Aorta (tissue), 5 donors: ENCODE measurements at places on chromosomes 3 and 15. TPM values are rescaled to one million over a fixed set of nuclear protein-coding genes. Genes with fewer than 3 reads are reported as not detected.

Gene FHIT
- total RNA-seq = 9.2 TPM

GRCh38 chr3:168272343-168272985 is 176.7 kb upstream of the GOLIM4 start:
- H3K27me3 ChIP-seq = peaks cover 1% of the 10 kb centered on the region
- DNase-seq = no peak
- H3K27ac ChIP-seq = no peak overlapping the region
- H3K4me3 ChIP-seq = no peak overlapping the region
- H3K4me1 ChIP-seq = no peaks in the 10 kb centered on the region

DNA sequence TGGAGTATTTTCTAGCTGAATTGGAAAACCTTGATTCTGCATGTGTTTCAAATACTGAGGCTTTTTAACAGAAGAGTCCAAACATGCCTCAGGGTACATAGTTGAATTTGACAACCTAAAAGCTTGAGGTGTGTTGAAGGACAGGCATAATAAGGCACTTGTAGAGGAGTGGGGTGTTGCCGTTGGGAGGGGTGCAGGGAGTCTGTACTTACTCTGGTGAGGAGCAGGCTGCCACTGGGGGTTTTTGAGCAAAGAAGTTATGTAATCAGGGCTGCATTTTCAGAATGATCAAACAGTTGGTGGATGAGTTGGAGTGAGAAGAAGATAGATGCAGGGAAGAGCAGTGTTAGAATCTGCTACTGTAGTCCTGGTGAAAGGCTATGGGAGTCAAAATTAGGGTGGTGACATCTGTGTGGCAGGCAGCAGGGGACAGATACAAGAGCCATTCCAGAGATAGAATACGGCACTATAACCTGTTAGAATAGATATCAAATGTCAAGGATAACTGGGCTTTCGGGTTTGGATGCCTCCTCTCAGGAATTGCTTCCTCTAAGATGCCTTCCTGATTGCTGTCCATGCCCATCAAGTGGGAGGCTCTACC is 161.6 kb downstream of the GHSR start:
- H3K27ac ChIP-seq = no peak overlapping the region
- no peaks in the 10 kb centered on the region for H3K4me1 ChIP-seq
- no peak for DNase-seq
- no peaks in the 10 kb centered on the region for H3K27me3 ChIP-seq
- no peaks in the 10 kb centered on the region for H3K36me3 ChIP-seq
- no peak overlapping the region for H3K4me3 ChIP-seq

DNA sequence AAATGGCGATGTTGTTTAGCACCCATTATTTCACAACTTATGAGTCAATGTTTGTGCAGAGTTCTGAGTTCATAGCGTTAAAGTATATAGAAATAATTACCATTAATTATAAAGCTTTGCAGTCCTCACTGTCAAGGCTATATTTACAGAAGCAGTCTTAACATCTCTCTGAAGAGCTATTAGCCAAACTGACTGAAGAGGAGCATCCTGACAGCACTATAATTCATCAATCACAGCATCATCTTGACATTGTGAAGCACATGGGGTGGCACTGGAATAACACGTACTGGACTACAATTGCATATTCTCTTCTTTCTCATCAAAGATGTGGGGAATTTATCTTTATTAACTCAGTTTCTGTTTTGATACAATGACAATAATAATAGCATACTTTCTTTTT is 260.6 kb upstream of the MME start:
- H3K4me3 ChIP-seq = no peak overlapping the region
- no peaks in the 10 kb centered on the region for H3K4me1 ChIP-seq
- no peak for DNase-seq
- no peaks in the 10 kb centered on the region for H3K36me3 ChIP-seq
- no peaks in the 10 kb centered on the region for H3K27me3 ChIP-seq
- H3K27ac ChIP-seq = no peak overlapping the region

DNA sequence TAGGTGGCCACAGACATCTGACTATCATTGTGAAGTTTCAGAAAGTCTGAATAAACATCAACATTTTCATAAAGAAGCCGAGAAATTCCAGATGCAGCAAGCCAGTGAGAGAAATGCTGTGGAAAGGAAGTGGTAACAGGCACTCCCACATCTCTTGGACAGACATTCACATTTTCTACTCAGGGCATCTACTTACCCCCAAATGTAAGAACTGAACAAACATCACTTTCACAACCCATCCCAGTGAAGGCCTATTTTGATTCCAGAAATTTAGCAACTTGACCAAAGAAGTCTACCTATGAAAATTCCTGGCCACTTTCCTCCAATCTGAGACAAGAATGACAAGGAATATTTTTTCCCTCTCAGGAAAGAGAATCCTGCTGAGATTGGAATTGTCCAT is 224.8 kb upstream of the DCBLD2 start:
- H3K4me1 ChIP-seq = peaks cover 8% of the 10 kb centered on the region
- H3K4me3 ChIP-seq = no peak overlapping the region
- H3K27me3 ChIP-seq = no peaks in the 10 kb centered on the region
- no peak for DNase-seq
- H3K27ac ChIP-seq = peak overlapping the region; percentile 81

GRCh38 chr15:93200081-93200836 is 111.2 kb upstream of the RGMA start:
- no peaks in the 10 kb centered on the region for H3K27me3 ChIP-seq
- no peak for DNase-seq
- H3K4me3 ChIP-seq = no peak overlapping the region
- H3K27ac ChIP-seq = no peak overlapping the region
- peaks cover 10% of the 10 kb centered on the region for H3K4me1 ChIP-seq

DNA sequence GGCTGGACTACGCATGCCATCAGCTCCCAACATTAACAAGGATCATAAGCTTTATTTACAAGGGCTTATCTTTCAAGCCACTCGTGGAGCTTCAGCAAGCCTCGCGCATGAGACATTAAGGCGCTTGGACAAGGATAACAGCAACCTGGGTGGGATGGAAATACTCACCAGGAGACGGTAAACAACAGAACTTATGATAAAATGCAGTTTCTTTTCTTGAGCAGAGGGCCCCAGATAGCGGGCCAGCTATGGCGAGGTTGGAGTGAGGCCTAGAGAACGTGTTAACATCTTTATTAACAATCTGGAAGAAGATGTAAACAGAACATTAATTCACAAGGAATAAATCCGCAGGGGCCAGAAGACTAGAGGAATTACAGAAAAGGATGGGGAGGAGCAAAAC is 158.2 kb downstream of the NTRK3 start:
- no peak for DNase-seq
- H3K4me1 ChIP-seq = no peaks in the 10 kb centered on the region
- H3K27me3 ChIP-seq = no peaks in the 10 kb centered on the region
- H3K4me3 ChIP-seq = no peak overlapping the region
- no peak overlapping the region for H3K27ac ChIP-seq

DNA sequence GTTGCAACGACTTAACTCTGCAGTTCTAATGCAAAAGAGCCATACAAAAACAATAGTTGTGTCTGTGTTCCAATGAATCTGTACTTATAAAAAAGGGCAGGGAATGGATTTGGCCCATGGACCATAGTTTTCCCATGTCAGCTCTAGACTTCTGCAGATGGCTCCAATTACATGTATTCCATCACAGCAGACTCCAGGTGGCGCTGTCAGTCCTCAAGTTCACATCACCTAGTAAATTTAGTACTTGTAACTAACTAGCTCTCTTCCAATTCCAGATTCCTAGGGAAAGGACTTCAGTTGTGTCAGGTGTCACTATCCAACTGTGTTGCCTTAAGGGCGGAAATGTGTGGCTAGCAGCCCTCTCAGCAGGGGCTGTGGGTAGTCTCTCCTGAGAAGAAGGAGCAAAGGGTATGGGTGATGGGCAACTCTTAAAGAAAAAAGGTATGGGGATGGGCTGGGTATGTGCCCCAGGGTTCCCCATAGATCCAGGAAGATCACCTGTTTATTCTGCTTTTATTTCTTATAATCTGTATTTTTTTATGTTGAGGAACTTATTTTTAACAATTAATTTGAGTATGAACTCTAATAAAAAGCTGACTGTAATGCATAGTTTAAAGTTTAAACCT is 36.2 kb downstream of the BBS4 start:
- no peak overlapping the region for H3K4me3 ChIP-seq
- no peaks in the 10 kb centered on the region for H3K4me1 ChIP-seq
- peak; percentile 75 for DNase-seq
- no peaks in the 10 kb centered on the region for H3K27me3 ChIP-seq
- no peaks in the 10 kb centered on the region for H3K36me3 ChIP-seq

DNA sequence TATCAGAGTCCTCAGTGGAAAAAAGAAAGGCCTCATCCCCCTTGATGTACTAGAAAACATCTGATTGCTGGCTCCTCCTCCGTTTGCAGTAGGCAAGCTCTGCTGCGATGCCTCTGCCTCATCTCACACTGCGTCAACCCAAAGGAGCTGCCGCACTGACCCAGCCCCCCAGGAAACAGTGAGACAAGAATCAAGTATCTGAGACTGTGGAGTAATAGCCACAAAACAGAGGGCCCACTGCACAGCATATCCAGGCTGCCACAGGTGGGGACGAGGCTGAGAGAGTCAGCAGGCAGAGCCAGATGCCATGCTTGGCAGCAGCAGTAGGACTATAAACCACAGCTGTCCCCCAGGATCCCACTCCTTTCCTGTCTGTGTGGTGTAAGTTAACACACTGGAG is 165.9 kb downstream of the STAC start:
- DNase-seq = no peak
- H3K36me3 ChIP-seq = peaks cover 2% of the 10 kb centered on the region
- no peak overlapping the region for H3K4me3 ChIP-seq
